ENCODE measurements at places on chromosomes 11 and 22.
A peak's percentile ranks its signal among the peaks of the same experiment; 100 is the strongest.

DNA sequence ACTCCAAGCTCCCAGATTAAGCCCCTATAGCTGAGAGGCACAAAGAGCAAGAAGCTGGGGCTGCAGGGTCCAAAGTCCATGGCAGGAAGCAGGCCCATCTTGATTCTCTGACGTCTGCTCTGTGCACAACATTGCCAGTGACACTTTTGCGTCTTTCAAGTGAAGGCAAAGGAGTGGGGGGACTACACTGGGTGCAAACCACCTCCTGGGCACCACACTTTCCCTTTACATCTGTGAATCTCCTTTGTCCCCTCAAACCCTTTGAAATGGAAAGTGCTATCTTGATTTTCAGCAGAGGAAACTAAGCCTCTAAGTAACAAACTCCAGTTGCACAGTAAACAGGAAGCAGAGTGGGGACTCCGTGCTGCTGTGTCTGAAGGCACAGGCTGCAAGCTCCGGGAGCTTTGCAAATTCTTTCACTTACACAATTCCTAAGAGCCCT is 428.0 kb downstream of the LARGE1 start:
- no peak for DNase-seq

DNA sequence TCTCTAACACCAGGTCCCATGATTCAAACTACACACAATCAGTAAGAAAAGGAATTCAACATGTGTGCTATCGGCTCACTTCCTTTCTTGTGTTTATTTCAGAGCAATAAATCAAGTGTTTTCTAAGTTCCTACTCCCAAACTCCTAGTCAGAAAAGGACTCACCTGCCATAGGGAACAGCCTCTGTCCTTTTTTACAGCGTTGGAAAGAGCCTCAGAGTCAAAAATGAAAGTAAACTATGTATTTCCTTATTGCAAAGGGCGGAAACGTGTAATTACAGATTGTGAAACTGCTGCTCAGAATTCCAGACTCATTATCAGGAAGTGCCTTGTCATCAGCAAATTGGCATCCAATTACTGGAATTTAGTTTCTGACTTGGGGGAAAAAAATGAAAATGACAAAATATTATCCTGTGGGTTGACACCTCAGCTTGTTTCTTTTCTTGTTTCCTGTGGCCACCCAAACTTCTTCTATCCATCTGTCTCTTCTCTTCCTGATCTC is at the start of gene CASP4:
Gene CASP4, minus strand, starts transcription at position 220 of the 501 bp plus-strand sequence. Its CDS starts 49 bp downstream, at position 171.
- peak; percentile 62 for DNase-seq

DNA sequence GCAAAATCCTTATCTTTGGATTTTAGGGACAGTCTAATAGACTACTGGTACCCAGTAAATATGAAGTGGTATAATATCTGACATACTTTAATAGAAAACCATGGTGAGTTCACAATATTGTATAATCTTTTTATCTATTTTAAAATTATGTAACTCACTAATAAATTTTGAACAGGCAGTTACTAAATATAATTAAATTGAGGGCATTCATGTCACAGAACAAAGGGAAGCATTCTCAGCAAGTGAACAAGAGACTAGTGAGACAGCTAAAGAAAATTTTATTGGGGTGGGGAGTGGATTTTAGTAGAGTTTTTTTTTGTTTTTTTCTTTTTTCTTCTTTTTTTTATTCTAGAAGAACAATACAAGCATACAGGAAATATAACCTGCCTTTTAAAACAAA is 55.0 kb downstream of the DNAJC24 start:
- no peak for DNase-seq

DNA sequence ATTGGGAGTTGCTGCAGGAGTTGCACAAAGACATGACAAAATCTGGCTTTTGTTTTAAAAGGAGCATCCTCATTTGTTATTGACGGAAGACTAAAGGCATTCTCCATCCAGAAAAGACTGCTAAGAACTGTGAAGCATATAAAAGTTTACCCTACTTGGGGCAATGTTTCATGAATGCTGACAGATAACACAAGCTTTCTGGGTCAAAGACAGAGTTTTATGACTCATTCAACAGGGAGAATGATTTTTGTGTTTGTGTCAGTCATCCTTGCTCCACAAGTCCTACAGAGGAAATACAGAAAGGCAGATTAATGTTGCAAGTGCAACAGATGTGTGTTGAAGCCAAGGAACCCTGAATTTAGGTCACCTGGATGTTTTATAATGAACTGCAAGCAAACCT is 2.5 kb downstream of the GLYATL1 start:
- no peak for DNase-seq

GRCh38 chr22:30127749-30128166 is 47.5 kb downstream of the HORMAD2 start:
- peak; percentile 9 for DNase-seq

- DNase-seq, result no peak
These were observed 4.0 kb upstream of the RBM14 start for GRCh38 chr11:66612458-66612857.

DNA sequence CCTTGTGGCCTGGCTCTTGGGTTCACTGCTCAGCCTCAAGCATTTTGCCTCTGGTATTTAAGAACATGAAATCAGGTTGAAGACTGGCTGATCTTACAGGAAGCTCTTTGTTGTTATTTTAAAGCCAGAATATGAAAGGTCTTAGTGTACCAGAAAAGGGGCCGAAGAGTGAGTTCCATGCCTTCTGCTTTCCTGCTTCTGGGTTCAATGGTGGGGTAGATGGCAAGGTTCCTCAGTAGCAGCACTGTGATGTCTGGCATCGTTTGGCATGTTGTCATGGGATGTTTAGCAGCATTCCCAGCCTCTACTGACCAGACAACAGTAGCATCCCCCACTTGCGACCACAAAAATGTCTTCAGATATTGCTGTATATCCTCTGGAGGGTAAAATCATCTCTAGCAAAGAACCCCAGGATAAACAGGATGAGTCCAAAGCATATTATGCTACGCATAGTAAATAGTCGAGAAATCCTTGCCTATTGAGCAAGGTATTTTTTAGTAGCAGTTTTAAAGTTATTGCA is 2.4 kb downstream of the VPS26B start:
- no peak for DNase-seq

GRCh38 chr22:22431271-22432220 is 77.0 kb downstream of the ZNF280B start:
- DNase-seq, result peak; percentile 56

DNA sequence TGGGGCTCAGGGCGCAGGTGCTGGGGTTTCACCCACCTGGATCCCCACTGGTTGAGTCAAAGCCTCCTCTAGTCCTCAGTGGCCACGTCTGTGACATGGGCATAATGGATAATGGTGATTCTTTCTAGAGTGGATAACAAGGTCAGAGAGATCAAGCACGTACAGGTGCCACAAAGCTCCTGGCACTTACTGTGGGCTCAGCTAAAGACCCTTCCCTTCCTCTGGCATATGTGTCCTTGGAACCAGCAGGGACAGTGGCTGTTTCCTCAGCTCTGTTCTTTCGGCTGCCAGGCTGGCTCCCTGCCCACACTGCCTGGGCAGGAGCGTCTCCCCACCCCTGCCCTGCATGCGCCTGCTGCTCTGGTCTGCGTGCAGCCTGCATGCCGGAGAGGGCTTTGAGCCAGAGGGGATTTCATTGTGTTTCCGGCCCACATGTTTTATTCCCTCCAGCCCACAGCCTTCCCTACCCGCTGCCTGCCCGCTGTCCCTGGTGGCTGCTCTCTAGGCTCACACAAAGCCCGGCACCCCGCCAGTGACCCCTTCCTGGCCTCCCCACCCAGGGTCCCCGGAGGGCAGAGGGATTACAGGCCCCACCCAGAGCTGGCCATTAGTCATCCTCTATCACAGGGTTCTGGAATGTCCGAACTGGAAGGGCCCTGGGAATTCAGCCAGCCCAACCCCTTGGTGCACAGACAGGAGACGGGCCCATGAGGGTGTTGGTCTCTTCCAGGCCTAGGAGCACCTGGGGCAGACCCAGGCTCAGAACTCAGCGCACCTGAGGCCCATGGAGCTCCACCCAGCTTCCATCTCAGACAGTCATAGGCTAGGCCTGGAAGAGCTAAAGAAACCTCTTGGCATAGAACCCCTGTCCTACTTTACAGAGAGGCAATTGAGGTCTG is 55.3 kb upstream of the GCAT start:
- peak; percentile 85 for DNase-seq

DNA sequence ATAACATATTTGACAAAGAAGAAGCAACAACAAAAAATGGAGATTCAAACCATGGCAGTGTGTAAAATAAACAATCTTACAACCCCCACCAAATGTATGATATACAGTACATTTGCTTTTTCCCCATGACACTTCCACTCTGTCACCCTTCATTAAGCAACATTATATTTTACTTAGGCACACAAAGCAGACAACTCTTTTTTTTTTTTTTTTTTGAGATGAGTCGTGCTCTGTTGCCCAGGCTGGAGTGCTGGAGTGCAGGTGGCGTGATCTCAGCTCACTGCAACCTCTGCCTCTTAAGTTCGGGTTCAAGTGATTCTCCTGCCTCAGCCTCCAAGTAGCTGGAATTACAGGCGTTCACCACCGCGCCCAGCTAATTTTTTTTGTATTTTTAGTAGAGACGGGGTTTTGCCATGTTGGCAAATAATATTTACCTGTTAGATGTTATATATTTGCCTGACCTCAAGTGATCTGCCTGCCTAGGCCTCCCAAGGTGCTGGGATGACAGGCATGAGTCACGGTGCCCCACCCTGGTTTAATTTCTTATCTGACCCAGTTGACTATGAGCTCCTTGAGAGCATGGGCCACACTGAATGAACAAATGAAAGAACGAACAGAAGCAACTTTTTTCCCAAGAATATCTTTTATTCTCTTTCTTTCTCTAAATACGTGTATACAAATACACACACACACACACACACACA is 5.5 kb upstream of the PCF11 start:
- no peak for DNase-seq
